Nephron progenitor cell (in vitro differentiated cells): ENCODE measurements at places on chromosomes 6 and 20.

DNA sequence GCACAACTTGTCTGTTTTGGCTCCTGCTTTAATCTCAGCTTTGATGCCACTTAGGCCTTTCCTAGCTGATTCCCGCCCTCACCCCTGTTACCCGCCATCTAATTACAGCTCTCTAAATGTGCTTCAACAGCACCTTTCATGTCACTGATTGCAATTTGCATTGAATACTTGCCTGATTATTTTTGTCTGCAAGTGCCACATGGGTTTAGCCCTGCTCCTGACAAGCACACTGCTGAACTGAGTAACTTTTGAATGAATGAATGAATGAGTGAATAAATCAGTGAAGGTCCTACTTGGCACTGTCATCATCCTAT is 591 bp upstream of the DCBLD1 start:
- DNase-seq: no peak

DNA sequence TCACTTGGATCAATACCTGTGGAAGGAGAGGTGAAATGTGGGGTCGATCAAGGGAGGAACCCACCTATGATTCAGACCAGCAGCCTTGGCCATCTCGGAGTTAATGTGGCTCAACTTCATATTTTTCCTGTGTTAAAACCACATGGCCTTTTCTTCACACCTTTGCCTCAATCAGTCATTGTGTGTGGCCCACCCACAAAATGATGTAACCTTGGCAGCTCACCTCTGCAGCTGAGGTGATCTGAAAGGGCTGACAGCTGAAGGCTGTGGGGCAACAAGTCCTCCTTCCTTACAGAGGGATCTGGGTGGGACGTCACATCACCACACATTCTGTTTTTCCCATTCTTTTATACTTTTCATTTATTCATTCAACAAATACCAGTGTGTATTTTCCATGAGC is 357.1 kb upstream of the HSF2 start:
- DNase-seq: no peak

- DNase-seq: no peak
Measured at GRCh38 chr6:142353690-142354089, 51.9 kb downstream of the ADGRG6 start.

DNA sequence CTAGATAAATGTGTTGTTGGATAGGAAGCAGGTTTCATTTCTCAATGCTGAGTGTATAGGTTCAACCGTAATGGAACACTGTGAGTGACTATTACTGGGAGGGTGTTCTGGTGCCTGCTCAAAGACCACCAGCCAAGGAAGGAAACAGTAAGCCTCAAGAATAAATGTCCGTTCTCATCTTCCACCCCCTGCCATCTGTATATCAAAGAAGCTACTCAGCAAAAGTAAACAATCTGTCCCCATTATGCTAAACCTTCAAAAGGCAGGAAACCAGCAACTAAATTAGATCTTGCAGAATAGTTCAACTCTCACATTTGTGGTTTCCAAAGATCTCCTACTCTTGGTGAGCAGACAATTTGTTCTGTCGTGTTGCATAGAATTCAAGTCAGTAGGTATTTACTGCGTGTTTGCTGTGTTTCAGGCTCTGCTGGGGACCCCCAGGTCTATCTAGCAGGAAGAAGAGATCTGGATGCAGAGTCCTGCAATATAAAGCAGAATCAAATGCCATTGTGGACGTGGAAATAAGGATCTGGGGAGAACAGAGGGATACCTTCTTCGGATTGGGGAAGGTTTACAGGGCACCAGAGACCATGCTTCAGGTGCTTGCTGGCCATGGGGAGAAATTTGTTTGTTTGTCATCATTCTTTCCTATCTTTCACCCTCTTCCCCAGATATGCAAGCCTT is 87.3 kb downstream of the SCML4 start:
- DNase-seq: no peak

DNA sequence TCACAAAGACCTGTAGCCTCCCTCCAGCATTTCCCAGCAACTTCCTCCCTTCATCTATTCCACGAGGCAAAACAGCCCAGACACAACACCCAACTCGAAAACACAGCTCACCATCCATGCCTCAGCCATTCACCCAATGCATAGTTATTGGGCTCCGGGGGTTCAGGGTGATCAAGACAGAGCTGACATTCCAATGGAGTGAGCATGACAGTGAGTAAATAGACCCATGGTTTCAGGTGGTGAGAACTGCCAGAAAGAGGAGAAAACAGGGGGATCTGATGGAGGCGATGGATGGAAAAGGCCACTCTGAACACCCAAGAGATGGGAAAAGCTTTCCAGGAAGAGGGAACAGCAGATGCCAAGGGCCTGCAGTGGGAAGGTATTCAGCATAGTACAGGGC is 5.9 kb downstream of the CASS4 start:
- DNase-seq: no peak
